CD4-positive, alpha-beta T cell treated with Interferon alpha-2 for 1 hour (primary cell): ENCODE measurements at places on chromosomes 11 and 22.

GRCh38 chr11:70873736-70874412, 378.5 kb downstream of the SHANK2 start:
- no peak for DNase-seq

GRCh38 chr11:12196308-12196707, 85.9 kb downstream of the MICAL2 start:
- DNase-seq, result peak; percentile 44

GRCh38 chr11:88103337-88104206, 71.7 kb downstream of the RAB38 start:
- peak; percentile 58 for DNase-seq

DNA sequence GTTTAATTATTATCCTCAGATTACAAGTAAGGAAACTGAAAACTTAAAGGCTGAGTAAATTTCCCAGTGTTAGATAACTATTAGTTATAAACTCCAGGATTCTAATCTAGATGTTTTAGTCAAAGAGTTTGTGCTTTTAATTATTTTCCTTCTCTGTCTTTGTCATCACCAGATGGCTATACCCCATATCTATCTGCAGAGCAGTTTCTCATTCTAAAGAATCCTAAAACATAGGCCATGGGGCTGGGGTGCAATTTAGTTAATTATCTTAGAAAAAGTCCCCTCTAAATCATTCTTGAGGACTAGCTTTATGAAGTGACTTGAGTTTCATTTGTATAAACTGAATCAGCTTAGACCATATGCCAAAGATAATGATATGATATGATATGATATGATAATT, 556.3 kb upstream of the ANO5 start:
- DNase-seq, result no peak

- no peak for DNase-seq
Measured at GRCh38 chr11:13008061-13008435, 1.1 kb upstream of the RASSF10 start.

DNA sequence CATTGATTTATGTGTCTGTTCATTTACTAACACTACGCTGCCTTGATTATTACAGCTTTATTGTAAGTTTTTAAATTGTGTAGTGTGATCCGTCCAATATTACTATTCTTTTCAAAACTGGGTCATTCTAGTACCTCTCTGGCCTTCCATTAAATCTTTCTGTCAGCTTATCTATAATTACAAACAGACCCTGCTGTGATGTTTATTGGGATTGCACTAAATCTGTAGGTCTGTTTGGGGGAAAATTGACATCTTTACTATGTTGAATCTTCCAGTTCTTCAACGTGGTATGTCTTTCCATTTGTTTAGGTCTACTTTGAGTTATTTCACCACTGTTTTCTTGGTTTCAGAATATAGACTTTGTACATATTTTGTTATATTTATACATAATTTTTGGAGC, 15.6 kb downstream of the CABIN1 start:
- DNase-seq, result no peak

DNA sequence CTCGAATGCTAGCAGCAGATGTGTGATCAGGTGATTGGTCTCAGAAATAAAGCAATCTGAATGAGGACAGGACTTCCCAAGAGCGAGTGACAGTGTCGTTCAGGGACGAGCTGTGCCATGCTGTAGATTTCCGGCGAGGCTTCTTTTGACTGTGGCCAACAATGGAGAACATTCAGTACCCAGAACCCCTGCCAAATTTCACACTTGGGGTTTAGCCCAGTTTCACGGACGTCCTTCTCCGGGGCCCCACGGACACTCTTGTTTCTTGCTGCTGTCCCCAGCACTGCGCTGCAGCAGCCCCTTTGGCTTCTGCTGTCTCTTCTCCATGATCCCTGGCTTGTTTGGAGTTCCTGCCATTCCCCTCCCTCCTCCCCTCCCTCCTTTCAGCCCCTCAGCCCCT, 115.1 kb upstream of the GRAMD1B start:
- DNase-seq, result no peak

DNA sequence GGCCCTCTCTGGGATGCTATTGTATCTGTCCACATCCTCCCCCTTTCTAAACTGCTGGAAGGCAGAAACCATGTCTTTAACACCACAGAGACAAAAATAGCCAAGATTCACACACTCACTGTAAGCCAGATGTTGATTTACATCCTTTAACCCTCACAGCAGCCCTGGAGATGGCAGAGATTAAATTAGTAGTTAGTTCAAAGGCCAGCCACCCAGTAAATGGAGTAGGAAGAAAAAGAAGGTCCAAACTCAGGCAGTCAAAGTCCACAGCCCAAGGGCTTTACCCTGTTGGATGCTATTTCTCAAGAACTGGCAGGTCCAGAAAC, 2.1 kb upstream of the ZNHIT2 start:
- no peak for DNase-seq

GRCh38 chr22:44898236-44898635, 111.6 kb downstream of the PHF21B start:
- no peak for DNase-seq

- no peak for DNase-seq
Measured at GRCh38 chr22:40334060-40334459, 12.2 kb upstream of the ADSL start.

DNA sequence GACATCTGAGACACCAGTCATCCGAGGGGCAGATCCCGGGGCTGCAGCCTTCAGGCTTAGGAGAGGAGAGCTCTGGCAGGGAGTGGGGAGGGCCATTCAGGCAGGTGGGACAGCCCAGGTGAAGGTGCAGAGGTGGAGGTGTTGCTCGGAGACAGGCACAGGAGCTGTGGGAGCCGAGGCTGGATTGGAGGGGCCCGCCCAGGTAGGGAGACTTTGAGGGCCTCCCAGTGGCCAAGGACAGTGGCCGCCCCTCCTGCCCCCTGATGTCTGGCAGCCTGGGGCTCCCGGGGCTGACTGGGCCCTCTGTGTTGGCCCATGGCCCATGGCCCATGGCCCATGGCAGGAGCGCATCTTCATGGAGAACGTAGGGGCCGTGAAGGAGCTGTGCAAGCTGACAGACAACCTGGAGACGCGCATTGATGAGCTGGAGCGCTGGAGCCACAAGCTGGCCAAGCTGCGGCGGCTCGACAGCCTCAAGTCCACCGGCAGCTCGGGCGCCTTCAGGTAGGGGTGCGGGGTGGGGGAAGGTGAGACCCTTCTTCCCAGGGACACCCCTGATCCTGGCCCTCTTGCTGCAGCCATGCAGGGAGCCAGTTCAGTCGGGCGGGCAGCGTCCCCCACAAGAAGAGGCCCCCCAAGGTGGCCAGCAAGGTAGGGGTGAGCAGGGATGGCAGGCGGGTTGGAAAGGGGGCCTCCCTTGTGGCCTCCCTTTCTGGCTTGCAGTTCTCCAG, 13.3 kb downstream of the TMEM258 start:
- DNase-seq, result no peak

GRCh38 chr11:67013511-67014045, 9.4 kb upstream of the SYT12 start:
- DNase-seq, result no peak
